ENCODE measurements at places on chromosomes 5 and 9.
A peak's percentile ranks its signal among the peaks of the same experiment; 100 is the strongest.

GRCh38 chr9:124769549-124770358 is 1.4 kb downstream of the NR6A1 start:
- DNase-seq = peak; percentile 62

DNA sequence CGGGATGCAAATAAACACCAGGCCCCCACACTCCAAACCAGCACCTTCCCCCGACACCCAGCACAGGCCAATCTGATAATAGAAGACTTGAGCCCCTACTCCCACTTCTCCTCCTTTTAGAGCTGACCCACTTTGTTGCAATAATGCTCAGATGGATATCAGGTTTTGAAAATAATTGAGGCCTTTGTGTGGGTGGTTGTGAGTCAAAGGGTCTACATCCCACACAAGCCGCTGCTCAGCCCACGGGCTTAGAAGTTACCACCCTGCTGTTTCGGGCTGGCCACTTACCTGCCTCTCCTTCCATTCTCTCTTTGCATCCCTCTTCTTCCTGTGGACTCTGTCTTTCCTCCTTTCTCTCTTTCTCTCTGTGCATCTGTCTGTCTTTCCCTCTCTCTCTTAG is 36.2 kb upstream of the FOXI1 start:
- DNase-seq = no peak

DNA sequence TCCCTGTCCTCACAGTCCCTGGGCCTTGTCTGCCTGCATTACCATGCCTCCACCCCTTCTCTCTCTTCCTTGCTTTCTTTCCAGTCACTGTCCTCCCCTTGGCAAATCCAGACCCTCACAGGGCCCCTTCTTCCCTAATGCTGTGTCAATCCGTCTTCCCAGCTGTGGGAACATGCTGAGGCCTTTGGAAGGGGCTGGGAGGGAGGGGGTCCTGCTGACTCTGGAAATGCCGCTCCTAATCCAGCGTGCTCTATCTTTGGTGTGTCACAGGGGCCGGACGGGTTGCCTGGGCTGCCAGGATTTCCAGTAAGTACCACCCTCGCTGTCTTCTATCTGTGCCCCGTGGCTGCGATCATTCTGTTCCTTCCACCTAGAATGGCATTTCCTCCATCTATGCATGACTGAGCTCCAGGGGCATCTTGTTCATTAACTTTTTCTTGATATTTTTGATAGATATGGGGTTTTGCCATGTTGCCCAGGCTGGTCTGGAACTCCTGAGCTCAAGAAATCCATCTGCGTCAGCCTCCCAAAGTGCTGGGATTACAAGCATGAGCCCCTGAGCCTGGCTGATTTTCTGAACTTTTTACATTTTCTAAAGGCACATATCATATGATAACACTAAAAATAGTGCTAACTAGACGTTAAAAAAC is 64.5 kb upstream of the TGFBR1 start:
- no peak for DNase-seq

GRCh38 chr9:134059661-134060395 is 8.0 kb downstream of the BRD3 start:
- no peak for DNase-seq

DNA sequence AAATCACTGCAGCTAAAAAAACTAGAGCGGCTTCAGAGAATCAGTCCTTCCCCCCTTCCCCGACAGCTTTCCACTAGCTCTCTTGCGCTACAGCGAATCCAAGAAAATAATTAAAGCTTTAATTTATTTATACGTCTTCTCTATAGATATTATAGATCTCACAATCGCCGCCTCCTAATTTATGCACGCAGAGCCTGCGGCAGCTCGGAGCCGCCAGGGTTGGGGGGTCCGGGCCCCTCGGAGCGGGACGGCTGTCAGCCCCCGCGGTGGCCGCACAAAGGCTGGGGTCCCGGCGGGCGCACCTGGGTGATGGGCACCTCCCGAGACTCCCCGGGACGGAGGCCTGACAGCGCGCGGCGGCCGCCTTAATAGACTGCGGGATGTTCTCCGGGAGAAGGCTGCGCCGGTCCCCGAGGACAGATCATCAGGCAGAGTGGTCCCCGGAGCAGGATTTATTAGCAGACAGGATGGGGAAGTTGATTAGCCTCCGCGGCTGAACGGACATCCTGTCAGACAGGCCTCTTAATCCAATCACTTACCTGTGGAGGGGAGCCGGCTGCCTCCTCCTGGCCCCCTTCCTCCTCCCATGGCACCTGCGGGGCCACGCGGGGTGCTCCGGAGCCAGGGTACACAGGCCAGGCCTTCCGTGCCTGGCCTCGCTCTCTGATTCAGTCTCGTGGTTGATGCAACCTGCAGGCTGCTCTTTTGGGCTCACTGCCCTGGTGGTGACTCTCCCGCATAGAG is 166.8 kb downstream of the MELK start:
- no peak for DNase-seq

- DNase-seq = peak; percentile 77
These were observed 209.0 kb downstream of the TTLL11 start for GRCh38 chr9:121884057-121884541.

DNA sequence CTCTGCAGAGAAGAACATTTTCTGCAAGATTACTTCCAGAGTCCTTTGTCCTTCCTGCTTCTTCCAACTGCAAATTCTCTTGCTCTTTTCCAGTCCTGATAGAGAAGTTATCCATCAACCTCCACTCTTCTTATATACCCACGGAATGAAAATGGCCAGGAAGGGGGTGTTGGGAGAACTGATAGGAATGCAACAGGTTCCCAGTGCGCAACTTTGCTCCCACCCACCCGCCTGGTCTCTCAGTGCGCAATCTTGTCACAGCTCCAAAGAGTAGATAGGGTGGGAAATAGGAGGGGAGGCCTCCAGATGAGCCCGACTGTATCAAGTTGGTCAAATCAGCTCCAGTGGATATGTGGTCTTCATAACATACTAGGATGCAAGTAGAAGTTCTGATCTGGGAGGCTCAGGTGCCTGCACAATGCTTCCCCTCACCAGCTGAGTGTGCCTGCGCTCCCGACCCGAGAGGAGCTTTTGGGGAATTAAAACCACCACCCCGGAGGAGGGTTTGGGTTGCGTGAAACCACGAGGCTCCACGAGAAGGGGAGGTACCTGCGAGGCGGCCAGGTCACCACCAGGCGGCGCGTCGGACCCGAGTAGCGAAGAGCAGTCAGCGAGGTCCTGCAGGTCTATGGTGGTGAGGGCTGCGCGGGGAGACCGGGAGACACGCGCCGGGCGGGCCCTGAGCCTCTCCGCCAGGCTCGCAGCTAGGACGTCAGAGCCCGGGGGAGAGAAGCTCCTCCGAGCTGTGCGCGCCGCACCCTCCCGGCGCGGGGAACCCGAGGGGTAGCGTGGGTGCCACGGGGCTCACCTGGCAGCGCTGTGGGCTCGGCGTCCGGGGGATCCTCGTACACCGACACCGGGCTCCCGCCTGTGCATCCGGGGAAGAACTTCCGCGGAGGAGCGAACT is 835 bp downstream of the MCIDAS start:
- DNase-seq = peak; percentile 55

- DNase-seq = no peak
These were observed 295.5 kb upstream of the SMC2 start for GRCh38 chr9:103798620-103799019.

DNA sequence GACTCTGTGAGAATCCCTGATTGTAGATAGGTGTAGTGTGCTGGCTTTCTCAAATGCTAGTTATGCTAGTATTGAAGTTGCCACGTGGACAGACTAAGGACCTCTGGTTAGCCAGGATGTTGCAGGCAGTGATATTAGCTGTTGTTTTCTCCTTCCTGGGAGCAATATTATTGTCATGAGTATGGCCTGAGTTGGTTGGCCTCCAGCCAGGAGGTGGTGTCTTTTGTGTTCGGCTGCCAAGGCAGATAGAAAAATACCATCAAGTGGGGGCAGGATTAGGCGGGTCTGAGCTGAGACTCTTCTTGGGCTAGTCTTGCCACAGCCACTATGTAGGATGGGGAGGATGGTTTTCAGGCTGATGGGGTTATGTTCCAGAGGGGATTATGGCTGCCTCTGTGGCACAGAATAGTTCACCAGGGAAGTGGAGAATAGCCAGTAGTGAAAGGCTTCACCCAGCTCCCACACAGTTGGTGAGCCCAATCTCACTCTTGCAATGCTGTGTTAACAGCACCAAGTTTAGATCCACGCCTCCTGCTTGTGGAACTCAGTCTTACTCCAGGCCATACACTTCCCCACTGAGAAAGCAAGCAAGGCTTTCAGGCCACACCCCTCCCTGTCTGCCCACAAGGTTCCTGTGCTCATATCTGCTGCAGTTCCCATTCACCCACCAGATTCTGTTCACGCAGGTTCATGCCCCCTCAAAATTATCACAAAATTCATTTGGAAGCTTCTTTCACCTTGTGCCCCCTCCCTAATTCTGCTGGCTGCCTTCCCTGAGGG is 31.2 kb downstream of the GHR start:
- DNase-seq = no peak

DNA sequence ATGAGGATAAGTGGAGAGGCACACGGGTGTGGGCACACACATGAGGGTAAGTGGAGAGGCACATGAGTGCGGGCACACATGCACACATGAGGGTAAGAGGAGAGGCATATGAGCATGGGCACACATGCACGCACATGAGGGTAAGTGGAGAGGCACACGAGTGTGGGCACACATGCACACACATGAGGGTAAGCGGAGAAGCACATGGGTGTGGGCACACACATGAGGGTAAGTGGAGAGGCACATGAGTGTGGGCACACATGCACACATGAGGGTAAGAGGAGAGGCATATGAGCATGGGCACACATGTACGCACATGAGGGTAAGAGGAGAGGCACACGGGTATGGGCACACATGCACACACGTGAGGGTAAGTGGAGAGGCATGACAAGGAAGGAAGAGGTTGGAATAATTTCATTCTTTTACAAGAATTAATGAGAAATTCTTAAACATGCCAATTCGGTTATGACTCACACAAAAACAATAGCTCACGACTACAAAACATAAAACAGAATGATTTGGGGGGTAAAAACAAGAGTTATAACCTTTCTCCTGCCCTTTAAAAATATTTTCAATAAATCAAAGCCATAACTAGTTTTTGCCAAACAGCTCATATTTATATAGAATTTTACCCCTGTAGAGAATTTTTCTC is 67.5 kb downstream of the APBA1 start:
- DNase-seq = no peak

DNA sequence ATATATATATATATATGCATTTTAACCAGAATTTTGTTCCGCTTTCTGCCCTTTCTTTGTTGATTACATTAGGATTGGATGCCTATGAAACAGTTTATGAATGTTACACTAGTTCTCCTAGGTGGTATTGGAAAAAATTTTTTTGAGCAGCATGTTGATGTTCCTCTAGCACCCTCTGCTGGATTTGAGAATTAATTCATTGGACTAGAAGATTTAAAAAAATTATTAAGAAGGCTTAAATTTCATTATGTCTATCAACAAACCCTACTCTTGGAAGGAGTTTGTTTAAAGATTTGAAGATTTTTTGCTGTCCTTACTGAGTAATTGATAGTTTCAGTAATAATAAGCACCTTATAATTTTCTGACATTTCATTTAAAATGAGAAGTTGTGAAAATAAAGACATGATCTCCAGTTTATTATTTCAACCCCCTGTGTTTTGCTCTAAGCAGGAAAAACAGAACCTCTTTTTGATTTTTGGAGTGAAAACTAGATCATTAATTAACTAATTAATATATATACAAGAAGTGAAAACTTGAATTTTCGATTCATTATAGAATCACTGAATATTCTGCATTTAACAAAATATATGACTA is 89.6 kb downstream of the CCDC171 start:
- DNase-seq = peak; percentile 54

DNA sequence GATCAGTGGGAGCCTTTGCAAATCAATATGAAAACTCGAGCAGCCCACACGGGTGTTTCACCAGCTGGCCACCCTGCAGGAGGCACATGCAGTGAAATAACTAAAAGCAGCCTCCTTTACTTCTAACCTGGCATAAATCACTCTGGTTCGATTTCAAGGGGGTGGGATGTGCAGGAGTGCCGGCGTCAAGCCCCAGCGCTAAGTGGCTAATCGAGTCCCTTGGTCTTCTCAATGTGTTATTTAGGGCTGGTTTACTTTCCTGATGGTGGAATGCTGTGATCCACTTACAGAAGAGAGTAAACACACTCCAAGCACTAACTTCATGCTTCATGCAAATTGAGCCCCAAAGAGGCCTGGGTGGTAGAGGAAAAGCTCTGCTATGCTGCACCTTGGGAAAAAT is 109.4 kb downstream of the TMEM174 start:
- DNase-seq = peak; percentile 43

GRCh38 chr9:123710299-123710698 is 219.6 kb downstream of the DENND1A start:
- no peak for DNase-seq

DNA sequence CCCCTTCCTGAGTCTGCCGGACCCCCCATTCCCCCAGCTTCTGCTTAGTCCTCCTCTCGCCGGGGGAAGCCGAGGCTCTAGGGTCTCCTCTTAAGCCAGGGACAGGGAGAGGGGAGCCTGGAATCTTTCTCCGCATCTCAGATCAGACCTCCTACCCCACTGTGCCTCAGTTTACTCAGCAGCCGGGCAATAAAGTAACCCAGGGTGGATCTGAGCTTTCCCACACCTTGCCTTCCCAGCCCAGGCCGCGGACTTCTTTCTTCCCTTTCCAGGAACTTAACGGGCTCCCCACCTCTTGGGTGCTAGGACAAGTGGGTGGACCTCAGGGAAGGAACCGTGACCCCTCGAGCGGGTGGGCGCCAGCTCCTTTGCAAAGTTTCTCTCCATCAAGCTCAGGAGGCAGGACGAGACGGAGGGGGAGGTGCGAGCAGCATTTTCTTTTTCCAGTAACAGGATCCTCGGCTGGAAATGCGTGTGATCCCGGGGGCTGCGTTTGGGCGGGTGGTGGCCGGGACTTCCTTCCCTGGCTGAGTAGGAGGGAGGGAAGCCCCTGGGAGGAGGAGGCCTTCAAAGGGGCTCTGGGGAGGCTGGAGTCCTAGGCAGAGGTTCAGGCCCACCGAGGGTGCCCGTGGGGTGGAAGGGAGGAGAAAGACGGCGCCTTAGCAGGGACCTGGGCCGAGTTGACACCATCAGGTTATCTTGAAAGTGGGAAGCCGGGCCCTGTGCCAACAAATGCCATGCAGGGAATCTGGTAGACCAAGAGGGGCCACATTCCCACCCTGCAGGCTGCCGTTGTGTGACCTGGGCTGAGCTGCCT is 795 bp downstream of the DAB2IP start:
- DNase-seq = no peak

- DNase-seq = no peak
These were observed 43.4 kb downstream of the PPP1R2B start for GRCh38 chr5:156893517-156893916.

DNA sequence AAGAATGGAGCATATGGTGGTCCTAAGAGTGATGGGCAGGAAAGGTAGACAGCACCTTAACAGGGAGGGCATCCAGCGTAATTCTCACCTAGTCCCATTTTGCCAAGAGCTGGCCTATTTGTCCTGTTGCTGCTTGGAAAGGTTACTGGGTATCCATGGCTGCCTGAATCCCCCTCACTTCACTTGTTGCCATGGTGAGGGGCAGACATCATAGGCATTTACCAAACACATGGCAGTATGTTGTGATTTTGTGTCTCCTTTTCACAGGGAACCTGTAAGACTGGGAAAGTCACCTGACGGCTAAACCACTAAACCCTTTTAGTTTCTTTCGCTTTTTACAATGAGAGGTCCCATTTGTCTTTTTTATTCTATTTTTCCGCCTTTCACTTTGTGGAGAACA is 227.1 kb downstream of the CD180 start:
- DNase-seq = no peak
